ENCODE measurements at places on chromosomes 1 and 21.
A peak's percentile ranks its signal among the peaks of the same experiment; 100 is the strongest.

- no peak for DNase-seq
Measured at GRCh38 chr1:171515299-171515698, 30.0 kb downstream of the PRRC2C start.

DNA sequence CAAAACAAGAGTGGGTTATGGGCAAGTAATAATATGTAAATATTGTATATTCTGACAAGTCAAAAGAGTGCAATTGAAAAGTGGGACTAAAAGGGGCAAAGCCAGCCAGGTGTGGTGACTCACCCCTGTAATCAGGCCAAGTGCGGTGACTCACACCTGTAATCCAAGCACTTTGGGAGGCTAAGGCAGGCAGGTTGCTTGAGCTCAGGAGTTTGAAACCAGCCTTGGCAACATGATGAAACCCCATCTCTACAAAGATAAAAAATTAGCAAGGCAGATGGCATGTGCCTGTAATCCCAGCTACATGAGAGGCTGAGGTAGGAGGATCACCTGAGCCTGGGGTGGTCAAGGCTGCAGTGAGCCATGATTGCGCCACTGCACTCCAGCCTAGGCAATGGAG lies 304.0 kb downstream of the HHIPL2 start:
- peak; percentile 8 for DNase-seq

- no peak for DNase-seq
Measured at GRCh38 chr1:111801071-111801850, 45.6 kb downstream of the DDX20 start.

DNA sequence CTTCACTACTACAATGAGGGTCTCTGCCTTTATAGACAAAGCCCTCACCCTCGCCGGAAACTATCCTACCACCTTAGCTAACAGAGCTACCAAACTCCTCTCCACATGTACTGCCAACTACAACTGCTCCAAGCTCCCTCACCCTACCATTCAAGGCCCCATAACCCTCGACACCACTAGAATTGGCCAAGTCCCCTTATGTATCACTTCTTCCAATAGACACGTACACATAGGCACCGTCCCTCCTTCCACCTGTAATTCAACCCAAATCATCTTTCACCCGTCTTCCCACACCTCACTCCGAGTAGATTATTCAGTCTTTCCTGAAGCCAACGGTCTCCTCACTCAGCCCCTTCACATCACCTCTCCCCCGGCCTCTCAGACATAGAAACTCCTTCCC lies 19.7 kb upstream of the CA6 start:
- no peak for DNase-seq

GRCh38 chr1:206657751-206658150 lies 22.4 kb downstream of the DYRK3 start:
- no peak for DNase-seq

DNA sequence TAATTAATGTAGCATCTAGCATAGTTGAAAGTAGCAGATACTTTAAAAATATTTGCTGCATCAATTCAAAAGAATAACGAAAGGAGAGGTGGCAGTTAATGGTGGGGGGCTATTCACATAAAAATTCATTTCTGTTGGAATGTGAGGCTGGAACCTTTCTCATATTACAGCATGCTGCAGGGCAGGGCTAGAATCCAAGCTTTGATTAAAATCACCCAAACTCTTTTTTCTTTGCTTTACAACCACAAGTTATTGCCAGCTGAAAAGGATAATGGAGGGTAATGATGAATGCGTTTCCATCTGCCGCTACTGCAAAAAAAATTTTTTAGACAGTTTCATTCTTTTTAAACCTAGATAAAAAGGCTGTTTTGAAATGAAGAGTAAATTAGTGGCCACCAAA lies 9.8 kb downstream of the DISP1 start:
- DNase-seq, result peak; percentile 54

GRCh38 chr1:58816072-58816746 lies 32.4 kb upstream of the JUN start:
- peak; percentile 74 for DNase-seq

DNA sequence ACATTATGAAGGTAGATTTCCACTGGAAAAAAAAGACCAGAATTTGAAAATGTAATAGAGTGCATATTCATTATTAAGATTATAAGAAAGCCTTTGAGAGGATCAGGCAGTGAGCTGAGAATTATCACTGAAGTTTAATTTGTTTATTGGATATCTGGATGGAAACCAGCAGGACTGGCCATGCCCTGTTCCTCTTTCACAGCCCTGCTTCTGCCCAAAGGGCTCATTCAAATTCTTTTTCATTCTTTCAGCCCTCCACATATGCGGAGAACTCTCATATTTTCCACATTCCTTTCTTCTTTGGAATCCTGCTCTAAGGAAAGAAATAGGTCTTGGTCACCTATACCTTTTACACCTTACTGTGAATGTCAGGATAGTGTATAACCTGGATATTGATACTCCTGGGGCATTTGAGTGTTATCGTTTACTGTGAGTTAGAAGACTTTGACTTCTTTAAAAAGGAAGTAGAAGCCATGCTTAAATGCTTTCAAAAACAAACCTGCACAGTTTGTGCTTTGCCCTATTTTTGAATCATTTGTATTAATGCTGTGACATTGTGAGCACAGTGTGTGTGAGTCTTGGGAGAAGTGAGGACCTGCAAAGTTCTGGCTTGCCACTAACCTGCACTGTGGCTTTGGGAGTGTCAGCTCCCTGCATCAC lies 35.5 kb downstream of the ST6GALNAC3 start:
- DNase-seq, result no peak

- DNase-seq, result no peak
Measured at GRCh38 chr1:150775276-150775675, 9.7 kb upstream of the CTSS start.

DNA sequence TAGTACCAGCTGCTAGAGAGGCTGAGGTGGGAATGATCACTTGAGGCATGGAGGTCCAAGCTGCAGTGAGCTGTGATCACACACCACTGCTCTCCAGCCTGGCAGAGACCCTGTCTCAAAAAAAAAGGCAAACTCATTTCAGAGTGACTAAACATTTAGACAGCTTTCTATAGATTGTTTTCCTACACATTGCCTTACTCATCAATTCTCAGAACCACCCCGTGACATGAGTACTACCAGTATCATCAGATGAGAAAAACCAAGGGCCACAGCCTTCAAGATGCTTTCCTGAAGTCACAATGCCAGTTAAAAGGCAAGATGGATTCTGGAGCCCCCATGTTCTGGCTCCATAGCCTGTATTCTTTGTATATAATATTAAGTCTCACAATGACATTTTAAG lies 22.4 kb upstream of the SMPDL3B start:
- DNase-seq, result no peak

DNA sequence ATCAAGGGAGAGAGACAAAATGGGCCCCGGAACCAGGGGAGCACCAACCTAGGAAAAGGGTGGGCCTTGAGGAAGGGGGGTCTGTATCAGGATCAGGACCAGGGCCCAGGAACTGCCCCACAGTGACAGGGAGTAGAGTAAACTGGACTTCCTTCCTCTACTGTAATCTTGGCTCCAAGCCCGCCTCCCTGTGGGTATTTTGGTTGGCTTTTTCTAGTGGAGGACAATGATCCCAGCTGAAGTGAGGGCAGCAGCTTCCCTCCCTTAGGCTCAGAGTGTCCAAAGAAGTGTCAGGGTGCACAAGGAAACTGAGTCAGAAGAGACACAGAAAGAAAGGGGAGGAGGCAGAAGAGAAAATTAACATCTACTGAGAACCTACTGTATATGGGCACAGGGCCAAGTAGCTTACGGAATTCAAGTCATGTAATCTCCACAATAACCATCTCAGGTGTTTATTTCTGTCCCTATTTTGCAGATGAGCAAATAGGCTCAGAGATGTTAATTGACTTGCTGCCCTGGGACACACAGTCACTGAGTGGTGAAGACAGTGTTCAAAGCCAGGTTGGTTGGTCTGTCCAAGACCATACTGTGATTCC lies 4.8 kb downstream of the UBQLN4 start:
- DNase-seq, result no peak

DNA sequence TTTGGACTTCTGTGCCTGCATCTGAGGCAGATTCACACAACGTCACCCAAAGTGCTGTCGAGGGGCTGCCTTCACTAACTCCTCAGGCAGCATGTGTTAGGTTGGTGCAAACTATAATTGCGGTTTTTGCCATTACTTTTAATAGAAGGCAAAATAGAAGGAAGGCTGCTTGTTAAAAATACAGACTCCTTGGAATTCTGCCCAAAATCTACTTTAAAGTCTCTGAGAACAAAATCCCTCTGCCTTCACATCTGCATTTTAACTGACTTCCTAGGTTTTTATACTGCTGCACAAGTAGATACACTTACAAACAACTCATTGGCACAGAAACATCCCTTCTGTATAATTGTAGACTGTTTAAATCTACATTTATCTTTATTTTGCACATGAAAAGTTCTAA lies 41.3 kb upstream of the SLC19A2 start:
- no peak for DNase-seq

- DNase-seq, result no peak
Measured at GRCh38 chr1:91829293-91830153, 56.4 kb downstream of the TGFBR3 start.

GRCh38 chr1:15574741-15575140 lies 10.1 kb downstream of the AGMAT start:
- no peak for DNase-seq

- DNase-seq, result no peak
Measured at GRCh38 chr1:12706061-12706460, 9.8 kb upstream of the AADACL3 start.

DNA sequence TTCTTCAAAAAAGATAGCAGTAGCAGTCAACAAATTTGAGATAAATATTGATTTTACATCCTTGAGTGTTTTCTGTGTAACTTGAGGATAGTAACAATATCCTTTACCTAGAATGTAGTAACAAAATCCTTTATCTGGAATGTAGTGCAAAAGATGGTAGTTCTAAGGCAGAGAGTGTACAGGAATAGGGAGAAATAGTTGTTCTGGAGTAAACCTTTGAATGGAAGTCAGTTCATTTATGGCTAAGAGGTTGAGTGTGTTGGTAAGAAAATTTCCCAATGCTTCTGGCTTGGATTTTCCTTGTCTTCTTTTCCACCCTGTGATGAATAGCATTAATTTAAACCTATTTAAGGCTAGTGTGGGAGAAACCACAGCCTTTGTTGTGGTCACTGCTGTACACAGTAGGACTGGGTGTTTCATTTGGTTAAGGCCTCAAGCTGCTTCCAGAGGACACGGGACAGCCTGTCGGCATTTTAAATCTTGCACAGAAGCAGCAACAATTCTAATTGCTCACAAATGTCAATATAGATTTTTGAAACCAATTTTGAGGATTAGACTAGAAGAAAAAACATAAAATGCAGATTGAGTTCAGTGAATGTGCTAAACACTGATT lies 11.3 kb downstream of the NFIA start:
- peak; percentile 13 for DNase-seq

DNA sequence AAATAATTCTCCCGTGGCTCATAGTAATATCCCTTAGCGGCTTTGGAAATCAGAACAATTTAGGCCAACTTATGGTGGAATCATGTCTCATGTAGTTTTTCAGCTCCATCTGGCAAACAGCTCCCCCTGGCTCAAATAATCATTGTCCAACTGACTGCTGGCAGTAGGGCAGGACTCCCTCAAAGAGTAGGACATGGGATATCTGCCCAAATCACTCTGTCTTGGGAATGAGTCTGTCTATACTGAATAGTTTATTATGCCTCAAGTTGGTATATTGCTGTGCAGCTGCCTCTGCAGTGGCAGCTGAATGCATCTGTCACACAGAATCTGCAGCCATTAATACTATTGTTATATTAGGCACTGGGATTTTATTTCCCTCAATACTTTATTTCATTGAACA lies 255.7 kb downstream of the COL11A1 start:
- no peak for DNase-seq

- no peak for DNase-seq
Measured at GRCh38 chr1:51565009-51565408, 45.9 kb upstream of the EPS15 start.

GRCh38 chr1:26996024-26996423 lies 2.5 kb downstream of the TRNP1 start:
- no peak for DNase-seq

GRCh38 chr1:10813799-10814198 lies 17.4 kb upstream of the CASZ1 start:
- no peak for DNase-seq

GRCh38 chr1:70891051-70891843 lies 156.4 kb downstream of the PTGER3 start:
- DNase-seq, result no peak

DNA sequence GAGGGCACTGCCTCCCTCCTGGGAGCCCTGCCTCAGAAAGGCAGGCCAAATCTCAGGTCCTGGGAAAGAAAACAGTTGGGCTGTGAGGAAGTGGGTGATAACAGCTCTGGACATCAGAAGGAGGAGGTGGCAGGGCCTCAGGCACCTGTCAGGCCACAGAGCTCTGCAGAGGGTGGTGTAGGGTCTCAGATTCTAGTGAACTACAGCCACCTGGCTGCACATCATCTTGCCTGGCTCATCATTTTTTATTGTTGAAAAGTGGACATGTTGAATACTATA lies 15.3 kb upstream of the ZNF678 start:
- no peak for DNase-seq

DNA sequence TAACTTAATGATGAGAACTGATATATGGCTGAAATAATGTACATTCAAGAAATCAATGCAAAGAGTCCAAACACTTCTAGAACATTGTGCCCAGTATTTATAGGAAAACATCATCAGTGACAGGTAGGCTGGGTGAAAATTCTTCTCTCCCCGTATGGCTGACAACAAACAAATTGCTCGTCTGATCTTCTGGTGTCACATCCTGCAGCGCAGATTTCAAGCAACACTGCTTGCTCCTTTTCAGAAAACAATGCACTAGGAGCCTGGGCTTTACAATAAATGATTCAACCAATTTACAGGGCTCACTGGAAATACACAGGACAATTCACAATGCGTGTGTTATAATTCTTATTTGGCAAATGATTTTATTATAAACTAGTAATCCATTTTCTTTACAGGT lies 185.3 kb downstream of the RERE start:
- no peak for DNase-seq

GRCh38 chr1:197096137-197096536 lies 29.1 kb upstream of the F13B start:
- no peak for DNase-seq

GRCh38 chr1:77282187-77282865 lies 507 bp downstream of the AK5 start:
- peak; percentile 65 for DNase-seq

GRCh38 chr1:61448914-61449313 lies 276.0 kb downstream of the TM2D1 start:
- no peak for DNase-seq

Data from NCI-H2171 treated with DMSO at 0.1 percent for 48 hours (cell line).